CD8-positive, alpha-beta memory T cell (primary cell): ENCODE measurements at places on chromosomes 6 and 20.

GRCh38 chr6:42165016-42165415 is 8.1 kb upstream of the GUCA1A start:
- no peak for DNase-seq

- no peak for DNase-seq
Measured at GRCh38 chr20:49140411-49140810, 47.7 kb downstream of the STAU1 start.

GRCh38 chr20:17590245-17590644 is 20.4 kb downstream of the DSTN start:
- DNase-seq = no peak

GRCh38 chr6:114216789-114217467 is 125.9 kb downstream of the HS3ST5 start:
- DNase-seq = no peak

DNA sequence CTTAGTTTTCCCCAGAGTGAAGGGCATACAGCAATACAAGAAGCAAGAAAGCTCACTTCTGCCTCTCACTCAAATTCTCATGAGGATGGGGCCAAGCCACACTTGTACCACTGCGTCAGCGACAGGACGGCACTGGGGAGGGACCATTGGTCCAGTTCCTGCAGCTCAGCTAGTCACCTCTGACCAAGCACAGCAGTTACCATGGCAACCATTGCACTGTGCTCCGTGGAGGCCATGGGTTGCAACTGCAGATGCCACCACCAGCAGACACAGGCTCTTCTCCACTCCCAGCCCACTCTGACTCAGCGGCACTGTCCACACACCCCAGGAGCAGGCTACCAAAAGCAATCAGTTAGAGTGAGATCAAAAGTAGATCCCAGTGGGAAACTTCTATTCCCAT is 441.1 kb upstream of the ARID1B start:
- no peak for DNase-seq

DNA sequence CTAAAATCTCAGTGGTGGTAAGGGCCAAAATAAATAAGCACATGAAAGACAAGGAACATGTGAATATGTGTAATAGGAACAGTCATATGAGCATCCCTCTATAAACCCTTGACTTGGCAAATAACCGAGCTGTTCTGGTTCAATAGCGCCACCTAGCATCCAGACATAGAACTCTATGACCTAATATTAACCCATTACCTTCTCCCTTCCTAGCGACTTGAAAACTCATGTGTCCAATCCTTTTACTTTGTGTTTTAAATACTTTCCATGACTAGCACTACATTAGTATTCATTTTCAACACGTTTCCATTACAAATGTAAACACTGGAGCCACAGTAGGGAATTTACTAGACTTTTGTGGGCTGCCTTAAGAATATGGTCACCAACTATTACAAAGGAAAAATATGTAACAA is 279.7 kb downstream of the UST start:
- no peak for DNase-seq

DNA sequence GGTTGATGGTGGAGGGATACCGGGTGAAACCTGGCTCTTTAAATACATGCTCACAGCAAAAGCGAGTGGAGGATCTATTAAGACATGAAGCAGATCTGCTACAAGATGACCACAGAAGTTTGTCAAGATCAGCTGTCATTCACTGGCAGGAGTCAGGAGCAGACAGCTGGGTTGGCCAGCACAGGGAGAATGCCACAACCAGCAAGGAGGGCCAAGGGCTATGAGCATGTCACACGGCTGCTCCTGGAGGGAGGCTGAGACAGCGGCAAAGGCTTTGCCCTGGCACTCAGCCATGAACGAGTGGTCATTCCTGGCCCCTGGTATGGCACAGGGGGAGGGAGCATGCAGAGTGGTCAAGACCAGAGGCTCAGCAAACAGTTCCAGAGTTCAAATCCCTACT is 77.6 kb downstream of the POPDC3 start:
- no peak for DNase-seq
